ENCODE measurements at places on chromosomes 16 and 17.
A peak's percentile ranks its signal among the peaks of the same experiment; 100 is the strongest.

- DNase-seq = peak; percentile 22
Observed at GRCh38 chr17:73546770-73547536, 97.3 kb downstream of the SDK2 start.

GRCh38 chr16:27177031-27177774, 26.1 kb upstream of the KDM8 start:
- DNase-seq = no peak

GRCh38 chr17:3389791-3390190, 3.7 kb upstream of the OR3A2 start:
- no peak for DNase-seq

DNA sequence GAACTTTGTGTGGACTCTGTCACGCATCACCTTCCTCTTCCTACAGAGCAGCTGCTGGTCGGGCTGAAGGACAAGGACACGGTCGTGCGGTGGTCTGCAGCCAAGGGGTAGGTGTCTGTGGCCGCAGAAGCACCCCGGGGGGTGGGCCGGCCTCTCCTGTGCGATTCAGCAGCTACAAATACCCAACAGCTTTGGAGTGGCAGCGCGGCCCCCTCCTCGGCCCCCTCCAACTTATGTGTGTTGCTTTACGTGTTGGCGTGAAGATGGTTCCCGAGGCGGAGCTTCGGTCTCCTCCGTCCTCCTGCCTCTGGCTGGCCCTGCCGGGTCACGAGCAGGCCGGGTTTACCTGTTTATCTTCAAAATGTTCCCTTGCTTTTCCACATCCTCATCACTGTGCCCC, 32.3 kb downstream of the ZNF750 start:
- no peak for DNase-seq

GRCh38 chr17:62827746-62828485, 19.8 kb upstream of the MARCHF10 start:
- no peak for DNase-seq

DNA sequence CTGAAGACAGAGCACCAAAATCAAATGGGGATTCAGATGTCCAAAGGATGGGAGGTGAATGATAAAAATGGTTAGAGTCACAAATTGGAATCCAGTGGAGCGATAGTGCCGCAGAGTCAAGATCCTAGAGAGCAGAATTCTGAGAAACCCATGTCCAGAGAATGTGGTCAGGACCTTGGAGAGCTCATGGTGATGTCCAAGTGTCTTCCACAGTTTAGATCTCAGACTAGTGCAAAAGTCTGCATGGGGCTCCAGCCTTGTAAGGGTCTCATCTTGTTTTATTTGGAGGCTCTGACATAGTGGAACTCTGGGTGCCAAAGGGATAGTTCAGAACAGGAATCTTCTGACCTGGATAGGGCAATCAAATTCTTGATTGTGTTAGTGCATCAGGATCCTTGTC, 245.9 kb upstream of the HSBP1 start:
- DNase-seq = no peak

DNA sequence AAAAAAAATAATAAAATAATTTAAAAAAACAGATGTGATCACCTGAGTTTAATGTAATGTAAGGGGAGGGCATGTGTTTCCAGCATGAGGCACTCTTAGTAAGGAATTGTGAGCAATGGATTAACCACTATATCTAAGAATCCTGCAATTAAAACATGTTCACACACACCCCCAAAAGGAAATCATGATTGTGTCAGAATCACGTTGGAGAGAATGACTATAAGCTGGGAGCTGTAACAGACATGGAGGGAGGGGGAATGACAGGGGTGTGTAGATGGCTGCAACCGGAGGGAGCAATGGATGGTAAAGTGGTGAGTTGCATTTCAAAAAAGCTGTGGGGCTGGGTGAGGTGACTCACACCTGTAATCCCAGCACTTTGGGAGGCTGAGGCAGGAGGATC, 13.6 kb upstream of the CCL22 start:
- DNase-seq = no peak

DNA sequence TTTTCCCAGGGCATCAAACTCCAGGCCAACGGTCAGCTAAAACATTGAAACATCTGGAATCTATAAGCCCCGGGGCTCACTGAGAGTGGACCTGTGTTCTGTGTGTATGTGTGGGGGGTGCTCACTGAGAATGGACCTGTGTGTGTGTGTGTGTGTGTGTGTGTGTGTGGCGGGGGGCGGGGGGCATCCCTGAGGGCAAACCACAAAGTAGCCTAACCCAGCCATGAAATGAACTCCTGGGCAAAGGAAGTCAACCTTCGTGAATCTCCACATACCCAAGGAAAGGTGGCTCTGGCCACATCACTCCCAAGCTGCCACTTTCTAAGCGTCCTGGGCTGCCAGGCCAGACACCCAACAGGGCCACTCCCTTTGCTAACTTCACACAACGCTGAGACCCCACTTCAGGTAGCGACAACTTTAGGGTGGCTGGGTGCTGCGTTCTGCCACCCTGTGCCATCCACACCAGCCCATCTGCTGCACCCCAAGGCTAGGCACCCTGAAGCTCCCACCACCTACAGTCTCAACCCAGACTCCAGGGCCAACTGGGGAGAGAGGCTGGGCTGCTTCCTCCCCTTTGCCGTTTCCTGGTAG, 1.6 kb downstream of the MAFG start:
- DNase-seq = no peak

GRCh38 chr16:27425961-27426360, 24.0 kb downstream of the IL21R start:
- DNase-seq = no peak

- no peak for DNase-seq
Observed at GRCh38 chr17:82107341-82107860, 9.4 kb upstream of the FASN start.

GRCh38 chr16:66366433-66367299, at the start of gene CDH5:
TSS of gene CDH5 (plus strand) at chr16:66366691. CDS start at chr16:66379338, 12,647 bp downstream.
- no peak for DNase-seq
